Heart left ventricle (tissue), 16 donors: ENCODE measurements at places on chromosomes 3 and 15. TPM values are rescaled to one million over a fixed set of nuclear protein-coding genes. Genes with fewer than 3 reads are reported as not detected.

FAM227B gene
- total RNA-seq = 14.4 TPM

CPN2 gene
- total RNA-seq = 0.70 TPM

PRKCI gene
- total RNA-seq = 21.1 TPM

CHRNA3 gene
- total RNA-seq = 0.07 TPM

GOLGA6B gene
- not detected for total RNA-seq

RARRES1 gene
- total RNA-seq = 12.1 TPM

GRK7 gene
- total RNA-seq = not detected

GUCA1C gene
- total RNA-seq = 13.8 TPM

CPNE9 gene
- total RNA-seq = not detected

GOLGA8M gene
- 2.6 TPM for total RNA-seq
